ENCODE measurements at places on chromosomes 2 and 18.

DNA sequence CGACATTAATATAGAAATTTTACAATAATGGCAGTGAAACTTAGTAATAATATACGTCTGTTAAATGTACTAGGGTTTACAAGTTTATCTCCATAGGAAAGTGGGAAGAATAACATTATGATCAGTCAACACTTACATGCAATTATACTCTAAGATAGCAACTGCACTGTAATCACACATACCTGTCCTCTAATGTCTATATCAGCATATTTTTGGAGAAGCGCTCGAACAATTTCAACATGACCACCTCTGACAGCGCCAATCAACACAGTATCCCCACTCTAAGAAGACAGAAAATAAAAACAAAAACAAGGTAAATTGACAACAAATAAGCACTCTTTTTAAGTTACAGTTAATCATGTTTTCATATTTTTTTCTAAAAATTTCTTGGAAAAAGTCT, 37.2 kb downstream of the KIDINS220 start:
- DNase-seq, result no peak

GRCh38 chr2:120350801-120351320, 4.9 kb downstream of the INHBB start:
- DNase-seq, result no peak

GRCh38 chr2:21591926-21592325, 468.2 kb downstream of the TDRD15 start:
- no peak for DNase-seq

DNA sequence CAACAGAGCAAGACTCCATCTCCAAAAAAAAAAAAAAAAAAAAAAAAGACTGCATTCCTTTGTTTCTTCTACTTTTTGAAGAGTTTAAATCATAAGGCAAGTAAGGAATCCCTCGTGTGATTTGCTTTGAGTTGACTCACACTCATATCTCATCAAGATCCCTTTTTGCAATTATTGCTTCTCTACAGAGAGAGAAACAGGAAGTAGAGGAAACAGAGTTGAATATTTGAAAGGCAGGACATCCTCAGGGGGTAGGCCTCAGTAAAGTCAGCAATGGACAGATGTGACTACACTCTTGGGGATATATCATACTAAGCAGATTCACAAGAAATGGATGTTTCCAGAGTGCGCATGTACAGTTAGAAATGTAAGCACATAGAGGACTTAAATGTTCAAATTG, 11.2 kb upstream of the EFR3B start:
- no peak for DNase-seq

DNA sequence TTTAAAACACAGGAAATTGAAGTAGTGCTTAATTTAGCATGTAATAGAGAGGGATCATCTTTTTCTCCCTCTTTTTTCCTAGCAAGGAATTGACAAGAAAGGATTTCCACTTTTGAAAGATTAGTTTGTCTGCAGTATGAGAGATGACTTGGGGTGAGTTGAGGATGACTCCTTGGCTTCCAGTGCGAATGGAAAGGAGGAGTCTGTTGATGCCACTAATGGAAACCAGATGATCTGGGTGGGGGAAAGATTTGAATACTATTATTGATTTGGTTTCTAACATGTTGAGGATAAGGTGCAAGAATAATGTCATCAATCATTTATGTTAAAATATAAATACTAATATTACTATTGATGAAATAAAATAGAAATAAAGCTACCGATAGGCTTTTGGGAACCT, 205.4 kb downstream of the PPP1R1C start:
- DNase-seq, result no peak

GRCh38 chr2:60885683-60886082, 4.3 kb downstream of the REL start:
- DNase-seq, result no peak

DNA sequence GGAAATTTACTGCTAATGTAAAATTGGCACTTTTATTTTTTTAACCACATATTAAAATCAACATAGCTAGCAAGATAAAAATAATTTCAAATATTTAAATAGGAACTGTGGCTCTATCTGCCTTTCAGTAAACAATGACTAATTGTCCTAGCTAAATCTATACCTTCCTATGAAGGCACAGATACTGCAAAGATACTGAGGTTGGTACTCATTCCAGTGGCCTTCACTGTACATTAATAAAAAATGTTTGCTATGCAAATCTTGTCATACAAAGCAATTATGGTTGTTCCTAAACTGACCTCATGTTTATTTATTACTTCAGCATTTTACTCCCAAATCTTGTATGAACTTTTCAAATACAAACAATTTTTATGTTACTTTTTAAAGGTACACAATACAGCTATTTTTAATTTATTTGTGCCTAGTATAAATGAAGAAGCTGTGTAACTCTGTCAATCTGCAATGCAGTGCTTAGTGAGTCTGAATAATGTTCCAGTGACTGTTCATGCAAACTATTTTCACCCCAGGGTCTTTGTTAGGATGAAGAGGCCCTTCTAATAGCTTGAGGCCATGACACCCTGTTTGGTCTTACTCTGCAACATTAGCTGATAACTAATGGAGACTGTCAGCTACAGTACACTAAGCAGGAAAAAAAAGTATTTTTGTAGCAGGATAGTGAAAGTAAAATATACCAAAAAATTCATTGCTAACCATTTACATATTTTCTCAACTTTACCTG, 9.3 kb upstream of the ERBB4 start:
- no peak for DNase-seq

All from CD8-positive, alpha-beta memory T cell (primary cell).